ENCODE measurements at places on chromosomes 5 and 9.
A peak's percentile ranks its signal among the peaks of the same experiment; 100 is the strongest.

DNA sequence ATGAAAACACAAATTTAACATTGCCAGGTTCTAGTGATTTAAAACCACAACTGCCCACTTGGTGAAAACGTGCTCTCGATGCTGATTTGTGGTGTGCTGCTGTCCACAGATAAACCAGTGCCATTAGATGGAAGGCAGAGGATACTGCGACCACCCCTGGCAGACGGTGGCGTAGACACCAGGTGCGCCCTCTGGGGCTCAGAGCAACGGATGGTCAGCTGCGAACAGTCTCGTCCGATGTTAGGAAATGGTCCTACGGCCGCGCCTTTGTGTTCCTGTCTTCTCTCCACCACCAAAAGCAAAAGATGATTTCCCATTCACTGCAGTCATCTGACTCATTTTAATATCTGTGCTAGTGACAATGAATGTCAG, 43.2 kb downstream of the UBE2QL1 start:
- no peak for DNase-seq

DNA sequence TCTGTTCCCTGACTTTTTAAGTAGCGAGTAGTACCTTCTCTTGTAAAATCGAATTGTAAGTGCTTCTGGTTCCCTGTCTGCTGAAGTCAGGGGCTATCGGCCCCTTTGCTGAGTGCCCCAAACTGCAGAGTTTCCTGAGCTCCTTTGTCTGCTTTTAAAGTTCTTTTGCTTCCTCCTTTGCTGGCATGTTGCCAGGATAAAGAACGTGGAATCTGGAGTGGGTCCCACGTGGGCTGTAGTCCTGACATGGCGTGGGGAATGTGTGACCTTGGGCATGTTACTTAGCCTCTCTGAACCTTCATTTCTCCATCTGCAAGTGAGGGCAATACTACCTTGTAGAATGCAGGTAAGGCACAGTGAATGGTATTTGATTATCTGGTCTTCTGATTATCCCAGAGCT, 13.7 kb upstream of the ODF2 start:
- no peak for DNase-seq

GRCh38 chr9:94927762-94928670, 201.5 kb downstream of the AOPEP start:
- DNase-seq = no peak

GRCh38 chr5:43367909-43368669, 44.1 kb downstream of the CCL28 start:
- DNase-seq = peak; percentile 10

DNA sequence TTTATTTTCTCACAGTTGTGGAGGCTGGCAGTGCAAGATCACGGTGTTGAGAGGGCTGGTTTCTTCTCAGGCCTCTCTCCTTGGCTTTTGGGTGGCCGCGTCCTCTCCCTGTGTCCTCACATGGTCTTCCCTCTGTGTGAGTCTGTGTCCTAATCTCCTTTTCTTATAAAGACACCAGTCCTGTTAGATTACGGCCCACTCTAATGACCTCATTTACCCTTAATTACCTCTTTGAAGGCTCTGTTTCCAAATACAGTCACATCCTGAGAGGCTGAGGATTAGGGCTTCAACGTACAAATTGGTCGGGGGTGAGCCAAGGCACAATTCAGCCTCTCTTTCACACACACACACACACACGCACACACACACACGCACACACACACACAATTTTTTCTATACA, 73.0 kb downstream of the UGCG start:
- DNase-seq = no peak

GRCh38 chr5:65163698-65164097, 318.0 kb downstream of the ADAMTS6 start:
- DNase-seq = no peak

DNA sequence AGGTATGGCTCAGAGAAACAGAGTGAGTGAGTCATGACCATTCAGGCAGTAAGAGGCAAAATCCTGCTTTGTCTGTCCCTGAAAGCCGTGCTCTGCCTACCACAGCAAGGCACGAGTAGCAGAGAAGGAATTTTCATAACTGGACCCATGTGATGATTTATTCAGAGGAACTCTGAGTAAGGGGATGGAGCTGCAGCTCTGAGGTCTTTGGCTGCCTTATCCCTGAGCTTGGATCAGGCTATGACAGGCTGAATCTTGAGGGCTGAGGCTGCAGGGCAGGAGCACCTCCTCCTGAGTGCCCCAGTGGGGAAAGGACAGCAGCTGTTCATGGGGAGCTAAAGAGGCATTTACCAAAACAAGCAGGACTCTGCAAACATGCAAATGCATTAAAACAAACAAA, 183.4 kb downstream of the PAPPA start:
- DNase-seq = no peak

DNA sequence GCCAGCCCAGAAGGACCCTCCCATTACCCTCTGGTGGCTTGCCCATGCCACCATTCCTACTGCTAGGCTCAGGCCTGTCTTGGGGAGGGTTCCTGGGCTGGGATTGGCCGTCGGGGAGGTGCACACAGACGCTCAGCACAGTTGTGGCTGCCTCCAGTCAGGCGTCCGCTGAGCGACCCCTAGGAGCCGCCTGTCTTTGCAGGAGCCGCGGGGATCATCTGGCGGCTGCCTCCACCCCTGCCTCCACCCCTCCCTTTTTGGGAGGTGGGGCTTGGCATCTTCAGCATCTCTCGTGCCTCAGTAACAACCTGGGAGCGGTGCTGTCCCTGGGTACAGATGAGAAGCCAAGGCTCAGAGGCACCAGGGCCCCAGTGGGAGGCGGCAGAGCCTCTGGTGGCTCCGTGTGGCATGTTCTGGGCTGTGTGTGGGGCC, 39.6 kb downstream of the RXRA start:
- DNase-seq = no peak

DNA sequence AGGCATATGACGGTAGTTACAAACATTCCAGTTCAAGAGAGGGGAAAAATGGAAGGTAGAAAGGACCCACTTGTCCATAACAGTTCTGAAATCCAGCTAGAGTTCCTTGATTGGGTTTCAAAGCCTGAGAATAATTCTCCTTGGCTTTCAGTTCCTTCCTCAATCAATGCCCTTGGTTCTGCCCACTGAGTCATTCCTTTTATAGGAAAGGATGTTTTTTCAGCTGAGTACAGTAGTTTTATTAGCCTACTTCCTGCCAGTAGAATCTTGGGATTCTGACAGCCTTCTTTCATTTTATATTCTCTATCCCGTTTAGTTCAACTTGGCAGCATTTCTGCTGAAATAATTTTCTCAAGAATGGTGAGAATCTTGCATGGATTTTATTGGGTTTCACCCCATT, 386.9 kb upstream of the SMC2 start:
- DNase-seq = no peak

GRCh38 chr9:121883281-121884056, 209.6 kb downstream of the TTLL11 start:
- no peak for DNase-seq

- no peak for DNase-seq
Observed at GRCh38 chr5:41649659-41650058, 139.3 kb upstream of the PLCXD3 start.

DNA sequence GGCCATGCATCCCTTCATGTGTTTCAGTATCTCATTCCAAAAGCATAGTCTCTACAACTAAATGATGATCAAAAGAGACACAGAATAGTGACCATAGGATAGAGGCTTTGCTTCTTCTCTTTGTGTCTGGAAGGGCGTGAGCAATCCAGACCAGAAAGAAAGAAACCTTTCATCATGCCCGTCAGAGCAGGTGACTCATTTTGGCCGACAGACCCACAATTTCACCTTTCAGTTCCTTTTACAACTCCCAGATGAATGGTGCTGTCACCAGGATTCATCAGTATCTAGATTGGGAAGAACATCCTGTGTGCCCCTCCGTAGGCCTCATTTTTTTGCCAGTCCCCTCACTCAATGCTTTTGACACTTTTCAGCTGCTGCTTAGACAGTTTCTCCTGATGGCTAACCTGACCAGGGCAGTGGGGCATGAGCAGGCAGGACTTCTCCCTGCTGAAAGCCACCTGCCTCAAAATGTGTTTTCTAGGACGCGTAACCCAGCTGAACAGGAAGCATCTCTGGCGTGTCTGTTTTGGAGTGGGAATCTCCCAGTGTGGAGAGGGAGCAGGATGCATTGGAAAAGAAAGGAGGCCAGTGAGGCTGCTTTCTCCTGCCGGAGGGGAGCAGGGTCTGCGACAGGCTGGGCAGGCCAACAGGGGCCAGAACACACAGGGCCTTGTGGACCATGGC, 21.2 kb downstream of the ABLIM3 start:
- DNase-seq = no peak

GRCh38 chr5:17215361-17215760, 2.1 kb upstream of the BASP1 start:
- no peak for DNase-seq

DNA sequence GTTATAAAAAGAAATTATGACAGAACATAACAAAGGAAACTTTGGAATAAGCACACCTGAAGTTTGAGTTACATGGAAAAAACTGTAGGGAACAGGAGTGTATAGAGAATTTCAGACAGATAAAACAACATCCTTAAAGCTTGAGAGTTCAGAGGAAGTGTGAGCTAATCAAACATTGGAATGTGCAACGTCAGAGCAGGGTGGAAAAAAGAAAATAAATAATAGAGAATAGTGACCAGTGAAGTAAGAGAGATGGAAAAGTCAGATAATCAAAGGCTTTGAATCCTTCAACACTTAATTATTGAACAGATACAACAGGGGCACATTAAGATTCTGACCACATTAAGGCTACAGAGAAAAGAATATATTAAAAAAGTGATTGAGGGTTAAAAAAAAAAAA, 128.5 kb upstream of the CDH10 start:
- DNase-seq = no peak

DNA sequence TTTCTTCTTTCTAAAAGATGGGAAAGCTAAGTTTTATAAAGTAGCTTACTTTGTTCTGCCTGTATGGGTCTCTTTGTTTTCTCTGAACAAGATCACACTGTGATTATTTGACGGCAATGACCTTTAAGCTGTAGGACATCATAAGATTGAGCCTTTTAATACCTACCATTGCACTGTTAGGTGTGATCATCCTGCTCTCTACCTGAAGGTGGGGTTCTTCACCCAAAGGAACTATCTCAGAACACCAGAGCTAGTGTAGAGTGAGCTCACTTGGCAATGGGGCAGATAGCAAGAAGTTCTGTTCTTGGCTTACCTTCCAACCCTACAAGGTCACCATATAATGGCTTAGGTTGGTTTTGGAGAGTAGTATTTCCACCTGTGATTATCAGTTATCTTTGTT, 200.2 kb downstream of the SPATA31D1 start:
- no peak for DNase-seq

DNA sequence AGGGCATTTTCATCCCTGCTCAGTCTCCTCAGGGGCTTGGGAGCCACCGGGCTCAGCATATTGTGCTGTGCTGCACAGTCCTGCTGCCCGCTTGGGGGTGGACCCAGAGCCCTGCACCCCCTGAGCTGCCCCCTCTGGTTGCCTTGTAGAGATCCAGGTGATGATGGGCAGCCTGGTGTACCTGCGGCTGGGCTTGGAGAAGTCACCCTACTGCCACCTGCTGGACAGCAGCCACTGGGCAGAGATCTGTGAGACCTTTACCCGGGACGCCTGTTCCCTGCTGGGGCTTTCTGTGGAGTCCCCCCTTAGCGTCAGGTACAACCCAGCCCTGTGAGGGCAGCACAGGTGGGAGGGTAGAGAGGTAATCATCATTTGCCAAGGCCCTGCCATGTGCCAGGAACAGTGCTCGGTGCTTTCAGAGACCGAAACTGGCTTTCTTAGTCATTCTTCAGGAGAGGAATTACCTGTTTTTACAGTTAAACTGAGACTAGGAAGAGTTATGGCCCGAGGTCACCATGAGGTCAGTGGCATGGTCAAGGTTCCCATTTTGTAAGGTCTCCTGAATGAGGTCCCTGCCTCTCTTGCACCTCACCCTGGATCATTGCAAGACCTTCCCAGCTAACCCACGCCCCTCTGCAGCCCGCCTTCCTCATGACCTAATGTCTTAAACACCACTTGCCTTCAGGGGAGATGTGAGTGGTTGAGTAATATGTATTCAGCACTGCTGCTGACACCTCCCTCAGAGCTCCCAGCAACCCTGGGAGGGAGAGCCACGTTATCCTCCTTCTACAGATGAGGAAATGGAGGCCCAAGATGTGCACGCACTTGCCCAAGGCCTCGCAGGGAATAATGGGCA, 7.5 kb downstream of the NHP2 start:
- DNase-seq = peak; percentile 46

DNA sequence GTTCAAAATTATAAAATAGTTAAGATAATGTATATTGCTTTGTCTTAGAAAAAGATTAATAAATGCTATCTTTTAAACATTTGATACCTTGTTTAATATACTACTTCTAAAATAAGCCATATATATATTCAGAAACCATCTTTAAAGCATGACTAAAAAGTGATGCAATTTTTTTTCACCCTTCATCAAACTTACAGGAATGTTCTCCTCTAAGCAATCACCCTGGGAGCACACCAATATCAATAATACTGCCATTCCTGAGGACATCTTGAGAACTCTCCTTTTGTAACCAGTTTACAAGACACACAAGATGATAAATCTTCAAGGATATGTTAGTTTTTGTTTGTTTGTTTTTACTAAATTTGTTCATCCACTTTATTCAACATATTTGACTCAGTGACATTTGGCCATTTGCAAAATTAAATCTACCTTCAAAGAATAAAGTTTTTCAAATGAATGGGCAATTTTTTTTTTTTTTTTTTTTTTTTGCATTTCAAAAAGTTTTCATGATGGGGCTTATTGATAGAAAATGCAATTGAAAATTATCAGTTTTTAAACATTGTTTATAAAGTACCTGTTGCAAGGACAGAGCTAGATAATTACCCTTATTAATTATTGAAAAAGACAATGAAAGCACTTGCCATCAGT, 17.2 kb downstream of the FOXD1 start:
- no peak for DNase-seq

All from inflammatory macrophage treated with lipopolysaccharide for 4 hours (primary cell).